CD14-positive monocyte (primary cell): ENCODE measurements at places on chromosomes 5 and 9. TPM values are rescaled to one million over a fixed set of nuclear protein-coding genes. Genes with fewer than 3 reads are reported as not detected.

Gene SURF6
- polyA plus RNA-seq, result 9.5 and 12.9 TPM in 2 replicates

DNA sequence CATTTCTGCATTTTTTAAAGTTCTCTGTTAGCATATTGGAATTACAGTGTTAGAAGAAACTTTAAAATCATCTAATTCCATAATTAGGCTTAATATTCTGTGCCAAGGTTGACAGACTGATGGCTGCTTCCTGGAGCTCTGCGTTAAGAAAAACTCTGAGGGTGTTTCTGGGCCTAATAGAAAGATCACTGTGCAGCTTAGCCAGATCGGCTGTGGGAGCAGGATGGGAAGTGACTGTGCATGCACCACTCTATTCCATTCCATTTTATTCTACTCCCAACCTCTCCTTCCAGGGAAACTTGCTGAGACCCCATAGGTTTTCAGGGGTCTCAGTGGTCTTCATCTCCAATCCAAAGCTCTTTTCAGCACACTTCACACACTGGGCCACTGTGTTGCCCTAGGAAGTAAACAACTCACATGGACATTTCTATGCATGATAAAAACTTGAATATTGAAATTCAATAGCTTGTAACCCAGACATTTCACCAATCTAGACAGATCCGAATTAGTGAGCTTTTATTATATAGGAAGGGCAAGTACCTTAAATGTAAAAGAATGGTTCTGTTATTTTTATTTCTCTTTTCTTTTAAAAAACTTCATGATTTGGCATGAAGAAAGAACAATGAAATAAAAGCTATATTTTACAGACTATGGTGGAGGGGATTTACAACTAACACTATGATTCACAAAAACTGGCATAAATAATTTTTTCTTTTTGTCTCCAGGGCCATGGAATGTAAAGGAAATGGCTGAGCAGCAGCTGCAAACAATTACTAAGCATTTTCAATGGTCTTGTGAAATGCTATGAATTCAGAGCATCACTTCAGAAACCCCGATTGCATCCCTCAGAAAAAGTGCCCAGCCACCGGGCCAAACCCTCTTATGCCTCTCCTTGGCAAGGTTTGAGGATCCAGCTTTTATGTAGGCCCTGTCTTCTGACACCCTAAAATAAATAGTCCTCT, 51.4 kb upstream of the DAB2 start:
- no peaks in the 10 kb centered on the region for H3K36me3 ChIP-seq
- DNase-seq, result peak; percentile 36
- peaks cover 13% of the 10 kb centered on the region for H3K4me1 ChIP-seq

DNA sequence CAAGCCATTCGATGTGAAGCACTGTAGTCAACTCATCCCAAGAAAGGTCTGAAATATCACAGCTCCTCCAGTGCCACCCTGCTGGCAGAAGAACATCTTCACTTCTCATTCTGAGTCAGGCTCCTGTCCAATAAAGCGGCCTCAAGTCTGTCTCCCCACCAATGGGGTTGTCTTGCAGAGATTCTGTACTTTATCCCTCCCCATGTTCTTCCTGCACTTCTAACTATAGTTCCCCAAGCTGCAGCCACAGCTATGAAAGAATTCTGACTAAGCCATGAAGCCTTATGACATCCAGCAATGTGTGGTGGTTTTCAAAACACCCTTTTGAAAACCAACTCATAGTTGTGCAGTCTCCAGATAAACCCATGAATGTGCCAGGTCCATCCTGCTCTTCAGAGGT, 6.8 kb downstream of the MACROH2A1 start:
- DNase-seq, result peak; percentile 89
- no peaks in the 10 kb centered on the region for H3K27me3 ChIP-seq
- H3K4me1 ChIP-seq, result peaks cover 100% of the 10 kb centered on the region
- no peak overlapping the region for H3K4me3 ChIP-seq

- no peaks in the 10 kb centered on the region for H3K27me3 ChIP-seq
- no peaks in the 10 kb centered on the region for H3K36me3 ChIP-seq
- peak; percentile 95 for DNase-seq
- H3K27ac ChIP-seq, result peak overlapping the region; percentile 76
- H3K4me3 ChIP-seq, result peak overlapping the region; percentile 21
- H3K4me1 ChIP-seq, result peaks cover 18% of the 10 kb centered on the region
Measured at GRCh38 chr9:128218518-128219389, 15.6 kb downstream of the DNM1 start.

- no peaks in the 10 kb centered on the region for H3K36me3 ChIP-seq
- H3K4me1 ChIP-seq, result no peaks in the 10 kb centered on the region
- no peaks in the 10 kb centered on the region for H3K27me3 ChIP-seq
- no peak for DNase-seq
- no peak overlapping the region for H3K4me3 ChIP-seq
Measured at GRCh38 chr9:122338994-122339393, 31.8 kb upstream of the PTGS1 start.
